ENCODE measurements at places on chromosomes 5 and 9.
A peak's percentile ranks its signal among the peaks of the same experiment; 100 is the strongest.

GRCh38 chr9:36956908-36957307 lies 77.2 kb downstream of the PAX5 start:
- no peak for DNase-seq

DNA sequence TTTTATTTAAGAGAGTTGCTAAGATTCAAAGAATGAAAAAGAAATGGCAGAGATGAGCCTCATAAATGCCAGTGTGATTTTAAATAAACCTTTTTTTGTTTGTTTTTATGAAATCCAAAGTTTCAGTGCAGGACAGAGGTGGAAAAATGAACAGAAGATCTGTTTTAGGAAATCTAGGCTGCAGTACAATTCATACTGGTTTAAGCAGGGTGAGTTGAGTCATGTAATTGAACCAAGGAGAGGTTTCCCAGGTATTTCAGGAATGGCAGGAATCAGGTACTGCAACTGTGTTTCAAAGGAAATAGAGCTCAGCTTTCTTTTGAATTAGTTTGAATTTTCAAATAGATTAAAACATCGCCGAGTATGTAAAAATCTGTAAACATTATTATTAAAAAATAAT lies 3.0 kb upstream of the ANKRD31 start:
- no peak for DNase-seq

DNA sequence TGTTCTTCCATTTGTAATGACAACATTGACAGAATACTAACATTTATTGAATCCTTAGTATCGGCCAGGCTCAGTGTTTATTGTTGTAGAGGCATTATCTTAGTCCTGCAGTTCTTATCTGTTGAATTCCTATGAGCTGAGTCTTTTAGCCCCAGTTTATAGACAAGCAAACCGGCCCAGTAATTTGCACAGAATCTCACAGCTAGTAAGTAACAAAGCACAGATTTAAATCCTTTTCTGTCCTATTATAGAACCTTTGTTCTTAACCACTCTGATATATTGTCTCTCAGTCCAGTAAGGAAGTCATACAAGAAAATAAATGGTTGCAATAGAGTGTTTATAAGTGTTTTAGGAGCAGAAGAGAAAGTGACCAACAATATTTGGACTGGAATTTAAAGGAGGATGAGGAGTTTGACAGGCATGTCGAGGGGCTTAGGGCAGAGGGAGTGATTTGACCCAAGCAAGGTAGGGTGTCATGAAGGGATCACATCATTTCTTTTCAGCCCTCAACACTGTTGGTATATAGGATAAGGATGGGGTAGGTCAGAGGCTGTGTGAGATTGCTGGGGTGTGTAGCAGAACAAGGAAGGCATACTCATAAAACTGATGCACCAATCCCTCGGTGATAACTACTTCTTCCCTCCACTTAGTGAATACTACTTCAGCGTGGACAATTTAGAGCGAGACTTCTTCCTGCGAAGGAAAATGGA lies 39.5 kb downstream of the LARP1 start:
- no peak for DNase-seq

- DNase-seq: peak; percentile 71
These were observed 34.4 kb upstream of the RANBP6 start for GRCh38 chr9:6049798-6050197.

DNA sequence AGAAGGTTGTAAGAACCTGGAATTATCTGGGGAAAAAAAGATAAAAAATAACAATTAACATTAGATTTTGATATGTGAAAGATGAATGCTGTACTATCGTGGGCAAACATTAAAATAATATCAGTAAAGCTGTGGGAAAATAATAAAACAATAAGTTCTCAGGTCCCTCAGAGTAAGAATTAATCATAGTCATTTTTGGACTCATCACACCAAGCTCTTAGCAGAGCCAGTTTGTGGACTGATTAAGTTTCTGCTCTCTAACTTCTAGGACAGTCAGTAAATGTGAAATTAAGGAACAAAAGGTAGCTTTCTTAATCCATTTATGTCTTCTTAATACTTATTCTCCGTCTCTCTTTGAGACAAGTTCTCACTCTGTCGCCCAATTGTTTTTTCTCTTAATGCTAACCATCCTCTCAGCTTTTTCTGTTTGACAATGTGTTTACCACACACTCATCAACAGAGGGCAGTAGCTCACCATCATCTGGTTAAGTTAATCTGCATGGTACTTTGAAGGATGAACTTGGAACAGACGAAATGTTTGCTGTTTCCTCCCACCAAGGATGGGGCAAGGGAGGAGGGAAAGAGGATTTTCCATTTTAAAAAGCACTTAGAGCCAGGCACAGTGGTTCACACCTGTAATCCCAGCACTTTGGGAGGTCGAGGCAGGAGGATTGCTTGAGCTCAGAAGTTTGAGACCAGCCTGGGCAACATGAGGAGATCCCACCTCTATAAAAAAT lies 5.3 kb upstream of the ACO1 start:
- DNase-seq: peak; percentile 76

DNA sequence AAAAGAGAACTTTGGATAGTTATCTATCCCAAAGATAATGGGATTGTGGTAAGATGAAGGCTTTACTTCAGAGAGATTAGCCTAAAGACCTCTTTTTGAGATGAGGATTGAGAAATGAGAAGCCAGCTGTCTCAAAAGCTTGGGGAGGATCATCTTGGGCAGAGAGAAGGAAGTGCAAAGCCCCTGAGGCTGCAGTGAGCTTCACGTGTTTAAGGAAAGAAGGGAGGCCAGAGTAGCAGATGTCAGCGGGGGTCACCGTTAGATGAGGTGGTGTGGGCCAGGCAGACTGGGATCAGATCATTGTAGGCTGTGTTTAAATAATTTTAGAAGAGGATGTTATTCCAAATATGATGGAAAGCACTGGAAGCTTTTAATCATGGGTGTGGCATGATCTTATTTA lies 270.1 kb downstream of the ARHGEF28 start:
- no peak for DNase-seq

DNA sequence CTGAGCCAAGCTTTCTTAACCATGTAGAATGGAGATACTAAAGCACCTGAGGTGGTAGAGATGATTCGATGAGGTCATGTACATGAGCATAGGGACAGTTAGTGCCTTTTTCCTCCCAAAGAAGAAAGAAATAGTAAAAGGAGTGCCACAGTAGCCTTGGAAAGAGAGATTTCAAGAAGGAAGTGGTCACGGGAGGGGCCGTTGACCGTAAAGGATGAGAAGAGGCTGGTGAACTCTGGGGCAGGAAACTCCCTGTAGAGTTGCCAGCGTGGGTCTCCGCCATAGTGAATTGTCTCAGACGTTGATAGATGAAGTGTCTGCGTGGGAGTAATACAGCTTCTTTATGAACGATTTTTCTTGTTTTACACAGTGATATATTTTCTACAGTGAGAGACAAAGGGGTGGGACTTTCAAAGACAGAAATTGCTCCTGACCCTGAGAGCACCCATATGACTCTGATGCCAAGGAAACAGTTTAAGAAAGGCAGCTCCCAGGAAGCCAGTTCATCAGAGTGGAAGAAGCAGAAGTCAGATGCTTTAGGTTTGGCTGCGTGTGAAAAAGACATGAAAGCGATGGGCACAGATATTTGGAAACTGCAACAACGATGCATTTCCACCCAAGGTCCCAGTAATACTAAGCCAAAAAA lies 41.3 kb downstream of the UGCG start:
- DNase-seq: peak; percentile 47

- DNase-seq: peak; percentile 65
These were observed 159.8 kb upstream of the HMHB1 start for GRCh38 chr5:143652108-143652700.

- peak; percentile 52 for DNase-seq
These were observed 16.8 kb downstream of the SCAMP1 start for GRCh38 chr5:78377056-78377717.

GRCh38 chr9:133709691-133710571 lies 28.2 kb downstream of the SARDH start:
- no peak for DNase-seq

- DNase-seq: no peak
These were observed 12.6 kb downstream of the ANKDD1B start for GRCh38 chr5:75623846-75624245.

- DNase-seq: no peak
These were observed 132.9 kb downstream of the NFIB start for GRCh38 chr9:14180960-14181537.

- no peak for DNase-seq
These were observed 315 bp downstream of the PIK3R1 start for GRCh38 chr5:68215898-68216244.

All from activated CD4-positive, alpha-beta T cell treated with anti-CD3 and anti-CD28 coated beads, Interleukin-2, amount 50 U/mL, for 16 hours (primary cell).